ENCODE measurements at places on chromosomes 5 and 9.

- DNase-seq, result no peak
These were observed 25.5 kb downstream of the MTRR start for GRCh38 chr5:7894439-7894838.

DNA sequence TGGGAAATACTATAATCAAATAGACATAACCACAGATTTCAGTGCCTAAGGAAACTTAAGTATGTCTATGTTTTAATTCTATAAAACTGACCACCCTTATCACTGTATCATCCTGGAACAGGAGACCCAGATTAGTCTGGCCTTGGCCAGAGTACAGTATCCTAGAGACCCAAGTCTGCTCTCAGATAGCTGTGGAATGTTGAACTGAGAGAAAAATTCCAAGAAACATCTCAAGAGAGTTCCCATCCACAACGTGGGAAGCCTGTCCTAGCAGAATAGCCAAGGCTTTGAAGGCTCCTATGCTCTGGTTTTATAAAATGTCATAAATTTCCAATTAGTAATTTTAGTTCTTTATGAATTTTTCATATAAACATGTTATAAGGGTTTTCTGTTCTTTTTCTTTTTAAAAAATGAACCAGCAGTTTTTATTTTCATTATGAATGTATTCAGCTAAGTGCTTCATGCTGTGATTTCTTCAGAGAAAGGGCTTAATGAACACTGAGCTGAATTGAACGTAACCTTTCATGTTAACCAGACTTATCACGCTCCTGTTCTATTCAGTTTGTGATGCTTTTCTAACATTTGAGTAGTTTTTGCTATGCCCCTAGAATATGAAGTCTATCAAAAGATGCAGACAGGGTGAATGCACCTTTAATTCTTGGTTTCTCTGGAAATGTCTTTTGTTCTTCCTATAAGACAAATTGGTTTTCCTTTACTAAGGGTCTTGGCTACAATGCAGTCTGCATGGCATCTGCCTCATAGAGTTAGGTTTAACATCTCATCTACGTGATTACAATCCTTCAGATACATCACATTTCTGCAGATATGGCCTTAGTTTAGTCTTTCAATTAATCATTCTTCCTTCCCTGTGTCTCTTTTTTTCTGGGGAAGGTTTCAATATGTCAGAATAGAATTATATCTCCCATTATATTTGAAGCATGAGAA lies 230.8 kb downstream of the CYLC2 start:
- no peak for DNase-seq

DNA sequence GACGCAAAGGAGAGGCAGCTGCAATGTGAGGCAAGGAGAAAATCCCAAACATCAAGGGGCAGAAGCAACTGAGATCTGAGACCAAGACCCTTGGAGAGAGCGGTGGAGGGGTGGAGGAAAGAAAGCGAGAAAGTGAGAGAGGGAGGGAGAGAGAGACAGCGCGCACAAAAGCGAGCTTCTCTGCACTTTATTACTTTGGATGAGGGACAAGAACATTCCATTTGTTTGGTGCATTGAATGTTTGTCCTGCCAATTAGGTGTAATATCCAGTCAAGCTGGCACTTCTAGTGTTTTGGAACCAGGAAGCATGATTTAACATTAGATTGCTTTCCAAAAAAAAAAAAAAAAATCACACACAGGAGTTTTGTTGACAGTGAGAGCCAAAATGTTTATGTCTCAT lies 1.4 kb downstream of the CAST start:
- no peak for DNase-seq

- DNase-seq, result no peak
These were observed 15.9 kb upstream of the TNFAIP8 start for GRCh38 chr5:119339965-119340364.

DNA sequence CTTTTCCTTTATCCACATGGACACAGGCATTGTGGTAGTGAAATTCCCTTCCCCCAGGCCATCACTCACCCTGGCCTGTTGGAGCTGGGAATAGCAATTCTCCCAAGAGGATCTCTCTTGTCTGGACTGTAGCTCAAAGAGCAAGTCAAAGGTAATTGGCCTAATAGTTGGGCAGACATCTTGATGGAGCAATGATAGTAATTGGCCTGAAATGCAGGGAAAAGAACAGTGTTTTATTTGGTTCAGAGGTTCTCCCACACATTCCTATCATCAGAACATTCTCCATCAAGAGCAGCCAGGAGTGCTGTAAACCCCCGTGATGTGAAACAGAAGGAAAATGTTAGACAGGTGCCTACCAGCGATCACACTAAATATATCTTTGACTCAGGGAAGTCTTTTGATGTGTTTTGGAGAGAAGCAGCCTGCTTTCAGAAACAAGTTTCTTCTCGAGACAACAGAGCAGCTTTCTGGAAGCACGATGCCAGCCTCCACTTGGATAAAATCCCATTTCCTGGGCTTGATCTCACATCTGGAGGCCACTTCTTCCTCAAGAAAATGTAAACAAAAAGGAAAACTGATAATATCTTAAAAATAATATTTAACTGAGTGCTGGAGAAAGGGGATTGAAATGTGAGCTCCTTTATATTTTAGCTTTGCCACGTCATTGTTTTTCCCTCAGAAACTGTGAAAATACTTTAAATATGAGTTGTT lies 198.1 kb upstream of the WWC1 start:
- no peak for DNase-seq

- no peak for DNase-seq
These were observed 256.3 kb downstream of the SMARCA2 start for GRCh38 chr9:2271426-2271825.

DNA sequence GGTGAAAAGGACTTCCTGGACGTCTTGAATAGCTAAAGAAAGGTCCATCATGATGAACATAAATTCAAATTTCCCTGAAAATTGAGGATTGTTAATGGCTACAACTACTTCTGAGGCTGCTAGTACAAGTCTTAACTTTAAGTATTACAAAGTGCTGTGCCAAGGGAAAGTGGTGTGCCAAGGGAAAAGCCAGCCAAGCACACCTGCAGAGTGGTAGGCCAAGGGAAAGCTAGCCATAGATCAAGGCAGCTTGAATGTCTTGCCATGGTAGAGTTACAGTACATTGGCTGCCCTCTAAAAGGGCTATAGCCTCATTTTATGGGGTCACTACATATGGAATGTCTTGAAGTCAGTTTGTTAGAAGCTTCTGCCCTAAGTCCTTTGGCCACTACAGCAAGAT lies 64.2 kb downstream of the SPEF2 start:
- no peak for DNase-seq

GRCh38 chr5:87300744-87301143 lies 33.1 kb downstream of the RASA1 start:
- peak; percentile 38 for DNase-seq

DNA sequence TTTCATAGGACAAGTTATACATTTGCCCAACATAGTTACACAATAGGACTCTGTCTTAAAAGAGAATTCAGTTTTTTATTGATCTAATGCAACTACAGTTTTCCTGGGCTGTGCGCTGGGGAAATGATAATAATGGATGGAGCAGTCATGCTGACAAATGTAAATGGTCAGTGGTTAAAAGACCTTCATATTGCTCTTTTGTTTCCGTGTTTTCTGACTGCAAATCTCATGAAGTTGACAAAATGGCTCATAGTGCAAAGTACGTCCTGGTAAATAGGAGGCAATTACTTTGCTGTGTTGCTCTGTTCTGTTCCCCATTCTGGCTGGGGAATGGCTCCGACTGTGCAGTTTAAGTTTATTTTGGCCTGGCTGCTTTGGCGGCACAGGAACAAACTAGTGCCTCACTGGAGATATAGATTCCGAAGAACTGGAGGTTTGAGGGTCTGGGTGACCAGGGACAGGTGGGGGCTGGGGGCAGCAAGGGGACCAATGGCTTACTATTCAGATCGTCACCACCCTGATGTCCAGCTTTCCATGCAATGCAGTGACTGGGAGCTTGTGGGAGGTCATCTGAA lies 54.3 kb downstream of the PTTG1 start:
- no peak for DNase-seq

- DNase-seq, result no peak
These were observed 97.1 kb upstream of the LRRTM2 start for GRCh38 chr5:138972230-138972629.

GRCh38 chr5:83145882-83146331 lies 68.6 kb downstream of the XRCC4 start:
- DNase-seq, result no peak

- DNase-seq, result no peak
These were observed 212.9 kb downstream of the MARCHF11 start for GRCh38 chr5:15966651-15967050.

- no peak for DNase-seq
These were observed 143.7 kb downstream of the CCDC192 start for GRCh38 chr5:127846884-127847283.

GRCh38 chr5:129629575-129629974 lies 118.3 kb upstream of the MINAR2 start:
- DNase-seq, result no peak

DNA sequence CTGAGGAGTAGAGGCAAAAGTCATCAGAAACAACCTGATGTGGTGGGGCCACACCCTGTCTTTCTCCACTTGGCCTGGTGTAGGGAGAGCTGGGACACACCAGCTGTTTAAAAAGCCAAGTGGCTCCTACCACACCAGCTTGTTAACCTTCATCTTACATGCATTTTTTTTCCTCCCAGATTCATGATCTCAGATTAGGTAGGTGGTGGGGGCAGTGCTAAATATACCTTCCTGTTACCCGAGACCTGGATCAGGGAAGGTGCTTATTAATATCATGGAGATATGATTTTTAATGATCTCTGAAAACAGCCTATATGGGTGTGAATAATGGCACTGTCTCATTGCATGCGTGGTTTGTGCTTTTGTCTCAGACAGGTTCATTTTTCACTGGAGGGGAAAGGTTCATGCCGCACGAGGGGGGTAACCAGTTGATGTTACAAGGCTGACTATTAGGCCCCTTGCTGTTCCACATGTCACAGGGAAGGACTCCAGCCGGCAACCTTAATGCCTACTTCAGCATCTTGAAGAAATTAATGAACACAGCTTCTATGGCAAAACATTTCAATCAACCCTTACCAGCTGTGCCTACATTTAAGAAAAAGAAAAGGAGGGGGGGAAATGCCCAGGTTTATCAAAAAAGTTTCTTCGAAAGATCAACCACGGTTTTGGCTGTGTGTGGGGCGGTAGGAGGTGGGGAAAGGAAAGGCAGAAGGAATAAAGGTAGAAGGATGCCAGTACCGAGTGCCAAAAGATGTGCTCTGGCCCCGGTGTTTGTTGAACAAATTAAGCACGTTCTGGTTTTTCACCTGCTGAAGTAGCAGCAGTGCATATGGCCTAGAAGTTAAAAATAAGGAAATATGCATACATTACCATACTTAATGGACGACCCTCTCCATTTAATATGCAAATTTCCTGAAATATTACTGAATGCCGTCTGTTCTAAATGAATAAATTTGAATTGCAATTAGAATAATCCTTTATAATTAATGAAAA lies 185.4 kb downstream of the EBF1 start:
- no peak for DNase-seq

DNA sequence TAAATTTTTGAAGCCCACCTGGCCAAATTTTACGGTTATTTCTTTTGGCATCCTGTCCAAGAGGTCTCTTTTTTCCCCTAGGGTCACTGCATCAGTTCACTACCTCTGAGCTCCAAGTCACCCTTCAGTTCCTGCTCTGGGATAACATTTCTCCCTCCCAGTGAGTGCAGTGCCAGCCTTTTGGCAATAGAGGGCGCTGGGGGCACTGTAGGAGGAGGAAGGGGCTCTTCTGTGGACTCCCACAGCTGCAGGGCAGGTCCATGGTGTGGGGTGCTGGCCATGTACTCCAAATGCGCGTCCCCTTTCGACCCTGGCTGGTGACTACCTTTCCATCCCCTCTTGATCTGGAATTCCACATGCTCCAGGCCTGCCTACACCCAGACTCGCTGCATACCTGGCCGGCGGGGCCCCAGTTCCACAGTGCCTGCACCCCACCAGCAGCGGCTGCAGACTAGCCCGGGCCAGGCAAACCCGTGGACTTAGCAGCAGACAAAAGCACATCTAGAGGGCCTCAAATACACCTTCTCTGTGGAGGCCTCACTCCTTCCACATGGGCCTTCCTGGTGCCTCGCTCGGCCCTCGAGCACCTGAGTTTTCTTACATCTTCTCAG lies 20.3 kb upstream of the NINJ1 start:
- DNase-seq, result no peak

- DNase-seq, result no peak
These were observed 31.9 kb downstream of the ANKRD33B start for GRCh38 chr5:10595672-10596309.

GRCh38 chr5:78787783-78788182 lies 139.2 kb upstream of the LHFPL2 start:
- no peak for DNase-seq

GRCh38 chr5:157352756-157353340 lies 86.9 kb downstream of the CYFIP2 start:
- DNase-seq, result no peak

GRCh38 chr9:133874060-133874657 lies 118.0 kb downstream of the VAV2 start:
- DNase-seq, result no peak

- no peak for DNase-seq
These were observed 601 bp downstream of the ERGIC1 start for GRCh38 chr5:172834415-172835289.

- DNase-seq, result no peak
These were observed 1.4 kb downstream of the DAB2 start for GRCh38 chr5:39423331-39423751.

GRCh38 chr9:106456581-106456980 lies 406.4 kb upstream of the ZNF462 start:
- DNase-seq, result no peak

DNA sequence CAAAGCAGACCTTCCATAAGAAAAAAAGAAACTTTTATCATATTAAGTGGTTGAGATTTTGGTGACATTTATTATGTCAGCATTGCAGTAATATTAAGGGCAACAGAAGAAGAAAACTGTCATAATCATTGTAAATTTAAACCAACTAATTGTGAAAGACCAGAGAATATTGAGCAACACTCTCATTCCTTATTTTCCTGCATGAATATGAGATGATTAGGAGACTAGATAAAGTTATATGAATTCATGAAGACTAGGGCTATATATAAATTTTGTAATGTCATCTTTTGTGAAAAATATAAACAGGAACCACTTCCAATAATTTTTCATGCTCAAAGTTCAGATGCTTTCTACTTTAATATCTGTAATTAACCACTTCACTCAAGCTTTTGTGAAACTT lies 974.5 kb upstream of the CDH10 start:
- DNase-seq, result no peak

DNA sequence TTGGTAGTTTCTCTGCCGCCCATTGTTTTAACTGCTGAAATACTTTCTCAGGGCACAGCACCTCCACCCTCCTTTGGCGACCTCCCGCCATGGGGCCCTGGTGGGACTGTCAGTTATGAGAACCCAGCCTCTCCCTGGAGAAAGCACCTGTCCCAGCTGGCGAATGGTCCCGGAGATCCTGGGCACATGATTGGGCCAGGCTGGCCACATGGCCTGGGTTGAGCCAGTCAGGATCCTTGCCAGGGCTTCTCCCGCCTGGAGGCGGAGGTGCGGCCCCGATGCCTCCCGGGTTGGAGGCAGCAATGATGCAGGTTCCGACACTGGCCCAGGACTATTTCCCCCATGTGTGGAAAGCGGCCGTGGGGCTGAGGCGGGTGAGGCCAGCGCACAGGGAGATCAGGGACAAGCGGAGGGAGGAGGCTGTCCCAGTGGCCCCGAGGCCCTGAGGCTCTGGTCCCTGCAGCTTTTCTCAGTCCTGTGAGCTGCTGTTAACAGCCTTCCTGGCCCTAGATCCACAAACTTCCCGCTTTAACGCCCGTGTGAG lies 13.6 kb downstream of the UNC5A start:
- no peak for DNase-seq
